ENCODE measurements at places on chromosomes 5 and 9.

- DNase-seq: no peak
Measured at GRCh38 chr5:133469846-133470245, 142.5 kb downstream of the FSTL4 start.

GRCh38 chr9:96392263-96392662 lies 8.8 kb upstream of the SLC35D2 start:
- DNase-seq: no peak

DNA sequence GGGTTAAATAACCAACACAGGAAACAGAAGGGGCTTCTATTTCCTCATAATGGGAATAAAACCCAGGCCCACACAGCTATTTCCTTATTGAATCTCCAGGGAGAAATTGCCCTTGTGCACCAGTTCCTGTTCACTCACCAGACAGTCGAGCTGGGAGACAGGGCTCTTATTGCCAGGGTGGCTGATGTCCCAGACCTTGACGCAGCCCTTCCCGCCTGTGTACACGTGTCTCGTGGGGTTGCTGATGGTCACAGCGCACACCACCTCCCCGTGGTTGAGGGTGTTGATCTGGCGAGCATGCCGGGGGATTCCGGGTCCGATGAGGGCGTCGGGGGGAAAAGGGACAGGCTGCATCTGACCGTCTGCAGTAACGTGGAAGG lies 96.5 kb downstream of the TLE1 start:
- no peak for DNase-seq

DNA sequence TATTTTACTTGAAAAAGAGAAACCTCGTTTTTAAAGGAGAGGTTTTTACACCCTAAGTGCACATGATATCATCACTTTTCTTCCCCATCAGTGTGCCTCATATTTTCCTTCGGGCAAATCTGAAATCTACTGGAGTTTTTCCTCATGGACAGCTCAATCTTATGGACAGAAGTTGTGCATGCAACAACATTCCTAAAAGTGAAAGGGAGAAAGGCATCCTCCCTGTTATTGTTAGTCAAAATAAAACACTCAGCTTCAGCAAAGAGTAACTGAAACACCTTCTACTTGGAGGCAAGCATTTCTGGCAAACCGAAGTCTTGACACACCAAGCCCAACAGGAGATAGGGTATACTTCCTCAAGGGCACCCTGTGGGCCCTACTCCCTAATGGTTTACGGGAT lies 217.9 kb downstream of the BNC2 start:
- no peak for DNase-seq

DNA sequence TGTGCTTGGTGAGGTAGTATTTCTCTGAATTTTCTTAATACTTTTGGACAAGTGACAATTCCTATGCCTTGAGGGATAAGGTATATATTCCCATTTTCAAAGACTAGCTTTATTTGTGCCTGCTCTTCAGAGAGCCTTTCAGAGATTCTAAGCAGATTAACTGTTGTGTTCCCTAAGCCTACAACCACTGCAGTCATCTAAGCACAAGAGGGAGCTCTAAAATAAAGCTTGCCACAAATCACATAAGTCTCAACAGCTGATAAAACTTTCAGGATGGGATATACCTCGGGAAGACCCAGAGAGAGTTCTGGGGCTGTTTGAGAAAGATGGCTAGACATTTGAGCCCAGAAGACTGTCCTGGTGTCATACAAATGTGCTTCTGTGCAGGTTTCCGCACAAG lies 157.3 kb downstream of the CYLC2 start:
- no peak for DNase-seq

DNA sequence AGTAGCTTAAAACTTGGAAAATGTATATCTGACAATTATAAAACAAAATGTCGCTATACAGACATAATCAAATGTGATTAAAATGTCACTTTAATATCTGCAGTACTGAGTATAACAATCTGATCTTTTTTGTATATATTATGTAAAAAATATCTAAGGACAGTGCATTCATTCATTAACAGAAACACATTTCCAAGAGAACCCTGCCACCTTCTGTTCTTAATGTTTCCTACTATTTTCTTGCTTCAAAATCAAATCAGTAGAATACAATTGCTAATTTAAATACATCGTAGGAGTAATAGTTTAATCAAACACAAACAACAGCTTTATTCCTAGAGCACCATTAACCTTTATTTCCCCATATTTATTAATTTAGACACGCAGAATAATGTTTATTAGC lies 142.6 kb upstream of the ST8SIA4 start:
- no peak for DNase-seq

DNA sequence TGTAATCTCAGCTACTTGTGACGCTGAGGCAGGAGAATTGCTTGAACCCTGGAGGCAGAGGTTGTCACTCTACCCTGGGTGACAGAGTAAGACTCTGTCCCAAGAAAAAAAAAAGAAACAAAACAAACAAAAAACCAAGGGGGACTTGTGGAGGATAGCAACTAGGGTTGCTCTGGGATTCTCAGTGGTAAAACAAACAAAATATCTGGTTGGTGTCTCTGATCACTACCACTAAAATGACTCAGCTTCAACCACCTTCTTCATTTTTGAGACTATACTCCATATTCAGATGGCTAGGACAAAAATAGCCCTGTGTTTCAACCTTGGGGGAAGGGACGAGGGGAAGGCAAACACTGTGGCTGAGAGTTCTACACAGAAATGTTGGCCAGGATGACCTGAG lies 110.3 kb downstream of the ARRDC3 start:
- DNase-seq: no peak

GRCh38 chr5:133132717-133133116 lies 80.9 kb downstream of the HSPA4 start:
- DNase-seq: no peak

DNA sequence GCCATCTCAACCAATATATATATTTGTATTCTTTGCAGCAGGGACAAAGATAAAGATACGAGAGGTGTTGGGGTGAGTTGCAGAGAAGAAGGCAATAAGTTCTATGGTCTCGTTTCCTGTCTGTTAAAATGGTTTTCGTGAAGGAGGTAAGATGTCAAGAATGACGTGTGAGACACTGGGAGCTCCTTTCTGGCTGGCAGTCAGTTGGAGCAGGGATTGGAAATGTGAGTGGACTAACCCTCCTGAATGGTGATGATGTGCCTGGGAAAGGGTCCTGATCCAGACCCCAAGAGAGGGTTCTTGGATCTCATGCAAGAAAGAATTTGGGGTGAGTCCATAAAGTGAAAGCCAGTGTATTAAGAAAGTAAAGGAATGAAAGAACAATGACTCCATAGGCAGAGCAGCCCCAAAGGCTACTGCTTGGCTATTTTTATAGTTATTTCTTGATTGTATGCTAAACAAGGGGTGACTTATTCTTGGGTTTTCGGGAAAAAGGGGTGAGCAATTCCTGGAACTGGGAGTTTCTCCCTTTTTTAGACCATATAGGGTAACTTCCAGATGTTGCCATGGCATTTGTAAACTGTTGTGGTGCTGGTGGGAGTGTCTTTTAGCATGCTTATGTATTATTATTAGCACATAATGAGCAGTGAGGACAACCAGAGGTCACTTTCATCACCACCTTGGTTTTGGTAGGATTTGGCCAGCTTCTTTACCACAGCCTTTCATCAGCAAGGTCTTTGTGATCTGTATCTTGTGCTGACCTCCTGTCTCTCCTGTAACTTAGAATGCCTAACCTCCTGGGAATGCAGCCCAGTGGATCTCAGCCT lies 53.7 kb downstream of the SPATA31C2 start:
- DNase-seq: no peak

DNA sequence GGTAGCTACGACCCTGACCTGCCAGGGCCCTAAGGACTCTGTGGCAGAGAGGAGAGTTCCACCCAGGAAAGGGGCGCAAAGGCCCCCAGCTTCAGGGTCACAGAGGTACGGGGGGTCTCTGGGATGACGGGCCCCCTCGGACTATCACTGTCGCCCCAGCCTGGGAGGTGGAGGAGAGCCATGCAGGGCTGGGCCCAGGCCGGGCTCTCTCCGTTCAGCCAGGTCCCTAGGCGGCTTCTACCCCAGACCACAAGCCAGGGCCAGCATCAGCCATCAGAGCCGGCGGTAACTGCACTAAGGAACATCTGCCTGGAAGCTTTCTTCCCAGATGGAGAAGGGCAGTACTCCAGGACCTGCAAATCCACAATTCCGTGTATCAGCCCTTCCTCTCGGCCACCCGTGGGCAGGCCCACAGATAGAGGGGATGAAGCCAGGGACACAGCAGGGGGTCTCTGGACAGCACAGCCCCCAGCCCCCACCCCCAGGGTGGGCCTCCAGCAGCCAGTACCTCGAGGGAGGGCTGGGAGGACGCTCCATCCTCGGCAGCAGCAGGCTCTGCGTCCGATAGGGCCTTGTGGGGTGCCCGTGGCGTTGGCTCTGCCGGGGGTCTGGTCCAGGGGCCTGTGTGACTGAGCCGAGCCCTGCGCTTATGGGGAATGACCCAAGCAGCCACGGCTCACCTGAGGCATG lies 38.4 kb downstream of the NACC2 start:
- DNase-seq: no peak

DNA sequence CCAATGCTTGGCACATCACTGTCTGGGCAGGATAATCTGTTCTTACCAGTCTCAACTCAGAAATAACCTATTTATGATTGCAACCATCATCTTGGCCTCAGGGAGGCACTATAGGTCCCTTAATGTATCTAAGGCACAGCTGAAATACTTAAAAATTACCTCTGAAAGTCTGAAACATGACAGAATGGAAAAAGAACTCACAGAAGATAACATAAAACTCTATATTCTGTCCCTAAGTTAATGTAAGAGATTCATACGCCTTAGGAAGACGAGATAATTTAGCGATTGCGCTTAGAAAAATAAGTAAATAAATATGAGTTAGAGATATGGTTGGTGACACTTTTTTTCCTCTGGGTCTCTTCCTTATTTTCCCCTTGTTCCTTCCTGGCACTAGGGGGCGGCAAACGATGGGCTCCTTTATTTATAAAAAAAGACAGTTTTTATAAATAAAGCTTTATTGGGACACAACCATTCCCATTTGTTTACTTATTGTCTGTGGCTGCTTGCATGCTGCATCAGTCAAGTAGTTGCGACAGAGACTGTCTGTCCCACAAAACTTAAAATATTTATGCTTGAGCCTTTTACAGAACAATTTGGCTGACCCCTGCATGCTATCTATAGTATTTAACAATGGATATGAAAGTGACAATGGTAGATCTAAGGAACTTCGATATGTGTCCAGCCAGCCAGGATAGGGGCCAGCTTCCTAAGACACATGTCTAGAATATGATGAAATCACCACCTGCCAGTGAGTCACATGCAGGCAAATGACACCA lies 79.6 kb downstream of the PDE4D start:
- DNase-seq: no peak

GRCh38 chr5:89388872-89389271 lies 505.9 kb upstream of the MEF2C start:
- DNase-seq: no peak

DNA sequence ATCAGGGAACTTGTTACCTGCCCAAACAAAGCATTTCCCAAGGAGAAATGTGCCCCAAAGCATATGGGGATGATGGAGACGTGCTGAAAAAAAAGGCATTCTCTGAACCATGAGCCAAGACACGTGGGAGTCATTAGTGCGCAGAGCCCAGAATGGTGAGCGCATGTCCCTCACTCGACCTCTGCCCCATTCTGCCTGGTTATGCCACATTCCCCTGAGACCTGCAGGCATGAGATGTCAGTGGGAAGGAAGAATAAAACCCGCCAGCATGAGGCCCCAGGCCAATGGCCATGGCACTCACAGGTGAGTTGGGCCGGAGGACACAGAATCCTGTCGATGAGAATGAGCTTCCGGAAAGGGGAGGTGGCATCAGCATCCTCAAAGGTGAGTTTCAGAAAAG lies 228.9 kb downstream of the CDK5RAP2 start:
- no peak for DNase-seq

DNA sequence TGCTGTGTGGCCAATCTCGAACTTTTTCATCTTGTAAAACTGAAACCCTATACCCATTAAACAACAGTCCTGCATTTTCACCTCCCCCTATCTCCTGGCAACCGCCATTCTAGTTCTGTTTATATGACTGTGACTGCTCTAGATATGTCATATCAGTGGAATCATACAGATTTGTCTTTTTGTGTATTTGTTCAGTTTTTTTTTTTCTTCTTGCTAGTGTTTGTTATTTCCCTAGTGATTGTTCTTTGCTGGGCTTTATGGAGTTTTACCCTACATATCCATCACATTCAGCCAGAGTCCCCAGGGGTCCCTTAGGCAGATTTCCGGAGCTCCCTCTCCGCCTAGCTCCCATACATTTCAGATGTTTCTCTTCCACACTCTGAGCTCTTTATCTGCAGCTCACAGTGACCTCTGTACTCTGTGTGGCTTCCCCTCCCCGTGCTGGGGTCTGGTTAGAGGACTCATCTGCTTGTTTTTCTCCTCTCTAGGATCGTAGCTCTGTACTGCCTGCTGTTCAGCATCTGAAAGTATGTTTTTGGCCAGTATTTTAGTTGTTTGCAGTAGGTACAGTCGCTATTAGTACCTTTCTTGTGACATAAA lies 25.1 kb upstream of the CARTPT start:
- DNase-seq: no peak

- DNase-seq: no peak
Measured at GRCh38 chr9:34986540-34987047, 3.0 kb upstream of the DNAJB5 start.

GRCh38 chr5:147906326-147907095 lies at the start of gene C5orf46:
TSS of gene C5orf46 (minus strand) at chr5:147906538. CDS start at chr5:147906501, 37 bp downstream.
- no peak for DNase-seq
